Stimulated activated CD4-positive, alpha-beta T cell treated with anti-CD3 and anti-CD28 coated beads, Interleukin-15, amount 100 ng/mL, for 1 hour (primary cell): ENCODE measurements at places on chromosomes 1 and 21.

DNA sequence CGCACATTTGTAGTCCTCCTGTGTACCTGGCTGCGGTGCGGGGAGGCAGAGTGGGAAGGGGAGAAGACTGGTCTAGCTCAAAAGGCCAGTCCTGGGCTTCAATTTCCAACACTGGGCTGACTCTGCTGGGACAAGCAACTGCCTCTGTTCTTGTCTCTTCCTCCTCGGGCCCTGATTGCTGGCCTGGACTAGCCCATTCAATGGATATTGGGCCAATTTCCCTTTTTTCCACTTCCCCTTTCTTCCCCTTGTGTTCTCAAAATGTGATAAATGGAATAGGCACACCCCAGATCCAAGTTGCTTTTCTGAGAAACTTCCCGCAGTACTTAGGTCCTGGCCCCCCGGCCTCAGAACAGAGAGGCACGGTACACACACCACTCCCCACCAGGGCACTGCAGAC, 48.2 kb downstream of the SPSB1 start:
- DNase-seq: no peak

DNA sequence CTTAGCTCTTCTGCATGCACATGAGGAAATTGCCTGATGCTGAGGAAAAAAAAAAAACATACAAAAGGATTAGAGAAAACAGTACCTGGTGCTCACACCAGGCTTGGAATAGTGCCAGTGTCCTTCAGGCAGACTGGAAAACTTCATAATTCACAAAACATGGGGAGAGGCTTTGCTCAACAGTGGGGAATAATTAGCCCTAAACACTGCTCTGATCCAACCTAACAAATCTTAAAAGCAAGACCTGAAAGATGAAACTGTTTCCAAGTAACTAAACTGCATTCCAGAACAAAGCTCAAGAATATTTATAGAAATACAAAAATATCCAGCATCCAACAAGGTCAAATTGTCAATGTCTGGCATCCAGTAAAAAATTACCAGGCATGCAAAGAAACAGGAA, 124.8 kb downstream of the AK5 start:
- DNase-seq: no peak

DNA sequence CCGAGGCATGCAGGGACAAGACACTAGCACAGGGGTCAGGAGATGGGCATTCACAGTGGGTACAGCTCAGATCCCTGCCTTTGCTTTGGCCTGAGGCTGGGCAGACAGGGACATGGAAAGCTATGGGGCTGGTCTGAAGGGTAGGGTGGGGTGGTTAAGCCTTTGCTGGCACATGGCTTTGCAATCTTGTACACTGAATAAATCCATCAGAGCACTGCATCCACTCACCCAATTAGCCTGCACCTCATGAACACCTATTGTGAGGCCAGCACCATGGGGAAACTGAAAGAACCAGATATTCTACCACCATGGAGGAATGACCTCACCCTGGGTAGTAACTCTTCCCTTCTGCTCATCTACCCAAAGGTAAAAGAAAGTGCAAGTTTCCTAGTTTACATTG, 199.6 kb upstream of the LMO4 start:
- no peak for DNase-seq

DNA sequence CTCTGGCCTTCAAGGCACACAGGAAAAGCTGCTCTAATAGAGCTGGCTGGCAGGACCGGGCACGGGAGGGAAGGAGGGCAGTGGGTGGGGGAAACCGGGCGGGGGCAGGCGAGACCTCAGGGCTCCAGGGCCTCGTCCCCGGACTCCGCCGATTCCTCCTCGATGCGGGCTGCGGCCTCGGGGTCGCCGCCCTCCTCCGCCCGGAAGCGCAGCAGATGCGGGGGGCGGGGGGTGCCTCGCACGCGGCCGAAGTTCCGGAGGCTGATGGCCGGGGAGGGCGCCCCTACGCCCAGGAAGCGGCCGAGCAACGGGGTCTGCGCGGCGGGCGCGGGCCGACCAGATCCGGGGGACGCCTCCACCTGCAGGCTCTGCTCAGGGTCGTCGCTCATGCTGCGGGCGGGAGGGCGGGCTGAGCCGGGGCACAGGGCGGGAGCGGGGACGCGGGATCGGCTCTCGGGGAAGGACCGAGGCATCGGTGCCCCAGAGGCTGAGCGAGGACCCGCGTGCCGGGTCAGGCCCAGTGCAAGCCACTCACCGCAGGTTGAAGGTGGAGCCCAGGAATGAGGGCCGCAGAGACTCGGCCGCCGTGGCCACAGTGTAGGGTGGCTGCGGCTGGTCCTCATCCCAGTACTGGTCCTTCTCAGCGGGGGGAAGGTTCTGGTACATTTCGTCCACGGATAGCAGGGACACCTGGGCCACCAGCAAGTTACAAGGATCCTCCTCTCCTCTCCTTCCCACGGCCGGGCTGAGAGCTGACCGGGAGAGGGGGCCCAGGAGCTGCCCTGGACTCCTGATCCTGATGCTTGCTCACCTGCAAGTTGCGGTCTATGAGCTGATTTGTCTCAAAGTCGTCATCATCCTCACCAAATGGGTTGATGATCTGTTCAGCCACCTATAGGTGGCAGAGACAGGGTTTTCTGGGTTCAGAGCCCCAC, 3.6 kb downstream of the BEST4 start:
- DNase-seq: no peak

DNA sequence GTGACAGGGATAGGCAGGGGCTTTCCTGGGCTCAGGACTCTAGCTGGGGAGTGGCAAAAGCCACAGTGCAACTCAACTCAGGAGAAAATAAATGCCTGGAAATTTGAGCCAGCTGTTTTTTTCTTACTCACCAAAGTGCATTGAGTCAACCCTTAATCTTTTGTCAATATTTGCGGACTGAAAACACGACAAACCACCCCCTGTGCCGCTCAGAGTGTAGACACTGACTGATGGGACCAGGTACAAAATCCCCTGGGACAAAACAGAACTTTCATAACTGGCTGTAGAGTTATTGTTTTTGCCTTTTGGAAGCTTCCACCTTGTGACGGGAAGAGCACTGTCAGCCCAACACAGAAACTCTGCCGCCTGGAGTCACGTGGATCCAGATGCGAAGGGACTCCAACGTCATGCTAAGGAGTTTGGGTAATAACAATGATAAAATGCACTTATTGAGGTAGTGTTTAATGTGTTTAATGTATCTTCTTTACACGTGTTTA, 164.6 kb downstream of the PLPP3 start:
- DNase-seq: no peak

- no peak for DNase-seq
Observed at GRCh38 chr1:21668951-21669257, 253 bp downstream of the RAP1GAP start.

DNA sequence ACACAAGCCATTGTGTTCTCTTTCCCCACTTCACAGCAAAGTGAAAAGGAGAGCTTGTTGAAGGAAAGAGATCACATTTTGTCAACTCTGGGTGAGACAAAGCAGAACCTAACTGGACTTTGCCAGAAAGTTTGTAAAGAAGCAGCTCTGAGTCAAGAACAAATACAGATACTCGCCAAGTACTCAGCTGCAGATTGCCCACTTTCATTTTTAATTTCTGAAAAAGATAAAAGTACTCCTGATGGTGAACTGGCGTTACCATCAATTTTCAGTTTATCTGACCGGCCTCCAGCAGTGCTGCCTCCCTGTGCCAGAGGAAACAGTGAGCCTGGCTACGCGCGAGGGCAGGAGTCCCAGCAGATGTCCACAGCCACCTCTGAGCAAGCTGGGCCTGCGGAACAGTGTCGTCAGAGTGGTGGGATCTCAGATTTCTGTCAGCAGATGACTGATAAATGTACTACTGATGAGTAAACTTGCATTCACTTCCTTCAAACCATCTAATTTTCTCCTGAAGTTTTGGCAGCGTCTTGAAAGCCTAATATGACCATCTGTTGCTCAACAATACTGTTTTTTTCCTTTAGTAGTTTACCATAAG, 43.7 kb downstream of the BACH1 start:
- peak; percentile 3 for DNase-seq

GRCh38 chr1:197171531-197171930, 25.1 kb upstream of the ASPM start:
- DNase-seq: no peak

GRCh38 chr1:47424336-47424982, 8.4 kb downstream of the FOXE3 start:
- DNase-seq: no peak

GRCh38 chr1:32447469-32448185, 17.2 kb upstream of the ZBTB8B start:
- no peak for DNase-seq

- no peak for DNase-seq
Observed at GRCh38 chr21:29649406-29649814, 290.4 kb downstream of the GRIK1 start.

DNA sequence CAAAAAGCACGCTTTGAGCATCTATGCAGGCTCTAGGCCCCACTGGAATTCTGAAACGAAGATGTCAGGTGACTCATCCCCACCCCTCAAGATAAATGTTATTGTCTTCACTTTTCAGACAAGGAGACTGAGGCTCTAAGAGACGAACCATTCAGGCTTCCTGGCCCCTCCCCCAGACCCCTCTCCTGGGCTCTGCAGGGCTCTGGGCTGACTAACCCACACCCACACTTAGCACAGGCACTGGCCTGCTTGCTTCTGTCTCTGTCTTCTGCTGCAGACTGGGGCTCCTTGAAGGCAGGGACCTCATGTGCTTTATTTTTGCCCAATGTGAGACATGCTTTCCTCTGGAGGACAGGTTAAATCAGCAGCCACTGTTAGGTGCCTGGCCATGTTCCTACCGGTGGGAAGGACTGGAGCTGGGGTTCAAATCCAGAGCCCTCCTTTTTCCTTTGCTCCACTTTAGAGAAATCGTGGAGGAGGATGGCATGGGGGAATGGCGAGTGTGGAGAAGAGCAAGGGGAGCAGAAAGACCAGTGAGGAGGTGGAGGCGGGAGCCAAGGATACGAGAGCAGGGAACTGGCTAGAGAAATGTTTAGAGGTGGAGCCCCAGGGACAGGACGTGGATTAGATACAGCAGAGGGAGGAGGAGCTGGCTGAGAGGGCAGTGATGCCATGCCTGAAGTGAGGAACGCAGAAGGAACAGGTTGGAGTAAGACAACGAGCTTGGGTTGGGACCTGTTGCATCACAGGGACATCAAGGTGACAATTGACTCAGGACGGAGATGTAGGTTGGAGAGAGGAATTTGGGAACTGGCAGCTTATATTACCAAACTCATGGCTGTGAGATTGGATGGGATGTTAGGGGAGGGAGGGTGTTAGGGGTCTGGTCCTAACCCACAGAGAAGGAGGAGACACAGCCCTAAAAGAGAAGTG, 1.7 kb downstream of the TMEM125 start:
- DNase-seq: no peak

DNA sequence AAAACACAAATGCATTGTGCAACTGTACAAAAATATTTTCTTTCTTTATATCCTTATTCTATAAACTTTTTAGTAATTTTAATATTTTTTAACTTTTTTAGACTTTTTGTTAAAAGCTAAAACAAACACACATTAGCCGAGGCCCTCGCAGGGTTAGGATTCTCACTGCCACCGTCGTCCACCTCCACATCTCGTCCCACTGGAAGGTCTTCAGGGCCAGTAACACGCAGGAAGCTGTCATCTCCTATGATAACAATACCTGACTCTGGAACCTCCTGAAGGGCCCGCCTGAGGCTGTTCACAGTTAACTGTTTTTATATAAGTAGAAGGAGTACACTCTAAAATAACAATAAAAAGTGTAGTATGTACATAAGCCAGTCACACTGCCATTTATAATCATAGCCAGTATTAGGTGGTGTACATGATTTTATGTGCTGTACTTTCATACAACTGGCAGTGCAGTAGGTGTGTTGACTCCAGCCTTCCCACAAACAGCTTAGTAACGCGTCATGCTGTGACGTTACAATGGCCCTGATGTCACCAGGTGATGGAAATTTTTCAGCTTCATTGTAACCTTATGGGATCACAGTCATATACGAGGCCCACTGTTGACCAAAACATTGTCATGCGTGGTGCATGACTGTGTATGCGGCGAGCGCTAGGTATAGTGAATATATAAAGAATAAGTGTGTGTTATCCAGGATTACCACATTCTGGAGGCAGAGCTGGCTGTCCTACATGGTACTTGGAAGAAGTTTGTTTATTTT, 8.8 kb downstream of the TFF2 start:
- no peak for DNase-seq

- no peak for DNase-seq
Observed at GRCh38 chr1:184112176-184112948, 60.8 kb downstream of the TSEN15 start.

DNA sequence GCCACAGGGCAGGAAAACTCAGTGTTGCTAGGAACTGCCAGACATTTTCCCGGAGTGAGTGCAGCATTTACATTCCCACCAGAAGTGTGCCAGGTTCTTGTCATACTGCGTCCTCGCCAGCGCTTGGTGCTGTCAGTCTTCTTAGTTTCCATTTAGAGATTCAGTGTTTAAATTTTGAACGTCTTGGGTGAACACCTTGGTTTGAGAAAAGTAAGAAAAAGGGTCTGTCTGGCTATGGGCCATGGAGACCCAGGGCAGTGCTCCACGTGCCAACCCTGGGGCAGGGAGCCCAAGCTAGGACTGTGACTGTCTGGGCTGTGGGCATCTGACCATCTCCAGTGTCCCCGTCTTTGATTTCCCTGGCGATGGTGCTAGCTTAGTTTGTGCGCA, 16.0 kb downstream of the IBA57 start:
- DNase-seq: no peak

- peak; percentile 2 for DNase-seq
Observed at GRCh38 chr1:28115267-28115666, 26.9 kb upstream of the EYA3 start.

- no peak for DNase-seq
Observed at GRCh38 chr21:26177187-26177586, 6.6 kb upstream of the APP start.

DNA sequence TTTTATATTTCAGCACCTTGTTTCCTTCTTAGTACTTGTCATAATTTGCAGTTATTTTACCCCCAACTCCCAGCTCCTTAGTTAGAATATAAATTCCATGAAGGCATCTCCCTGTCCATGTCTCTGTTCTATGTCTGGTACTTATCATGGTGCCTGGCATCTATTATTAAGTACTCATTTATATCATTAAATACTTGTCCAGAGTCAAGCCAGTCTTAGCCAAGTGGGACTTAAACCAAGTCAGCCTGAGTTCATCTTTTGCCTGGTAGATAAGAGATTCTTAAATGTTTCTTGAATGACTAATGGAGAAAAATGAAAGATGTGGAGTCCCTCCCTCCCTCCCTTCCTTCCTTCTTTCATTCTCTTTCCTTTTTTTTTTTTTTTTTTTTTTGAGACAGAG, 9.4 kb downstream of the SLC25A44 start:
- DNase-seq: no peak
